ENCODE measurements at places on chromosomes 3 and 15.

DNA sequence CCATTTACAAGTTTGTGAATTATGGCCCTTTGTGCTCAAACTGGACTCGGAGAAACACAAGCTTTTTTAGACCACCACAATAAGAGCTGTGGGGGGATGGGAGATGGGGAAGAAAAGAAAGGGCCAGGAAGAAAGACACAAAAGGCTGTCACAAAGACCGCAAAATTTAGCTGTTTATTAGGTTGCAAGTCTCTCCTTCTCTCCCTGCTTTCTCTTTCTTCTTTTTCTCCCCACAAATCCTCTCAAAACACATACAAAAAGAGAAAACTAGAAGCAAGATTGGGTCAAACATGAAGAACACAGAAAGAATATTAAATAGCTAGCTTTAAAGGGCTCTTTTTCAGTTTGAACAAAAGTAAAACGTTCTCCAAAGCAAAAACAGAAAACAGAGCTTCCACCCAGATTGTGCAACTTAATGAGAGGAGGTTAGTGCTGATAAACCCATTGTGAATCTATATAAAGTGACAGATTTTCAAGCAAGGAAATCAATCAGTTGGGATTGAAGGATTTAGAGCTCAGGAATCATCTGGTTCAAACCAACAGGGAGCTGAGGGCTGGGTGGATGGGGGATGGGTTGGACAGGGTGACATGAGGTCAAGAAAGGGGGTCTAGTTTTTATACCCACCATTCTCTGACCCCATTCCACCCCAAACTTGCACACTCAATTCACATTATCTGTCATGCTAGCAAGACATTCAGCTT, 87.3 kb downstream of the DHX30 start:
- DNase-seq, result no peak

GRCh38 chr3:12568747-12569146, 11.9 kb downstream of the MKRN2 start:
- DNase-seq, result no peak

GRCh38 chr15:48265135-48265534, 59.0 kb downstream of the SLC12A1 start:
- no peak for DNase-seq

GRCh38 chr3:119885746-119886530, 104.0 kb downstream of the NR1I2 start:
- DNase-seq, result no peak

- no peak for DNase-seq
Observed at GRCh38 chr3:168073842-168074605, 21.7 kb downstream of the GOLIM4 start.

- DNase-seq, result no peak
Observed at GRCh38 chr3:132721479-132722164, 587 bp downstream of the NPHP3 start.

DNA sequence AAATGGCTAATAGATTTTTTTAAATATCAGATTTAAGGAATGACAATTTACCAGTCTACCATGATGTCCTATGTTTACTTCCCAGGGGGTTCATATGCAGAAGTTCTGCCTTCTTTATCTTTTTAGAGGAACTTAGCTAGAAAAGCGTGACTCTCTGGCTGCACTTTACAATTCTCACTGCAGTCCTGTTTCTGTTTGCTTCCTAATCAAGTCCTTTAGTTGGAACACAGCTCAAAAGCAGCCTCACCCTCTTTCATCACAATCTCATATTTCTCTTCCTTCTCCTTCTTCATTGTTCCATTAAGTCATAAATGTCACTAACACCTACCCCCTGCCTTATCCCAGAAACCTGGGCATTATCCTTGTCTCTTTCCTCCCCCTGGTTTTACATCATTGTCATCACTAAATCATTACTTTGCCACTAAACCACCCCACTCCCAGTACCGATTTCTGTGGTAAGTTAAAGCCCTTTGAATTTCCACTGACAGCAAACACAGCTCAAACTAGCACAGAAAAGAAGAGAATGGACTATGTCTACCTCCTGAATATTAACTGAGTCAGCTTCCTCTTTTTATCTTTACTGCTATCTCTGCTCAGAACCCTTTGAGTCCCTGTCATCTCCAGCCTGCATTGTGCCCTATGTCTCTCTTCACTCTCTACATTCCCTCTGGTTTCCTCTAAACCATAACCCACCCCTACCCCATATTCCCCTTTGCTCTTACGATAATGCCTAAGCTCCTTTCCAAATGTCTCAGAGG, 13.8 kb upstream of the PPP4R2 start:
- DNase-seq, result no peak

Measured in activated CD8-positive, alpha-beta memory T cell treated with anti-CD3 and anti-CD28 coated beads for 4 hours (primary cell).